Hair follicular keratinocyte (primary cell): ENCODE measurements at places on chromosomes 2 and 18. TPM values are rescaled to one million over a fixed set of nuclear protein-coding genes. Genes with fewer than 3 reads are reported as not detected.

Gene CYP27A1
- 0.42 and 2.7 TPM in 2 replicates for total RNA-seq

Gene RAB17
- 2.7 and 4.8 TPM in 2 replicates for total RNA-seq

Gene CFAP221
- not detected in 2 replicates for total RNA-seq

Gene CFC1B
- total RNA-seq, result not detected in 2 replicates
